ENCODE measurements at places on chromosomes 1 and 21.

GRCh38 chr1:30363031-30363430 lies 360.4 kb downstream of the MATN1 start:
- DNase-seq = no peak

GRCh38 chr21:29557200-29557599 lies 258.5 kb downstream of the BACH1 start:
- DNase-seq = no peak

DNA sequence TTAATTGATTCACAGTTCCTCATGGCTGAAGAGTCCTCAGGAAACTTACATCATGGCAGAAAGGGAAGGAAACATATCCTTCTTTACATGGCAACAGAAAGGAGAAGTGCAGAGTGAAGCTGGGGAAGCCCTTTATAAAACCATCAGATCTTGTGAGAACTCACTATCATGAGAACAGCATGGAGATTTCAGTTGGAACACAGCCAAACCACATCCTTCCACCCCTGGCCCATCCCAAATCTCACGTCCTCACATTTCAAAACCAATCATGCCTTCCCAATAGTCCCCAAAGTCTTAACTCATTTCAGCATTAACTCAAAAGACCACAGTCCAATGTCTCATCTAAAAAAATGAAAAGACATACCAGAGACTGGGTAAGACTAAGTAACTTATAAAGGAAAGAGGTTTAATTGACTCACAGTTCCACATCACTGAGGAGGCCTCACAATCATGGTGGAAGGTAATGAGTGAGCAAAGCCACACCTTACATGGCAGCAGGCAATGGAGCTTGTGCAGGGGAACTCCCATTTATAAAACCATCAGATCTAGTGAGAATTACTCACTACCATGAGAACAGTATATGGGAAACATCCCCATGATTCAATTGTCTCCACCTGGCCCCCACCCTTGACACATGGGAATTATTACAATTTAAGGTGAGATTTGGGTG lies 105.2 kb downstream of the MRPL39 start:
- DNase-seq = peak; percentile 70

DNA sequence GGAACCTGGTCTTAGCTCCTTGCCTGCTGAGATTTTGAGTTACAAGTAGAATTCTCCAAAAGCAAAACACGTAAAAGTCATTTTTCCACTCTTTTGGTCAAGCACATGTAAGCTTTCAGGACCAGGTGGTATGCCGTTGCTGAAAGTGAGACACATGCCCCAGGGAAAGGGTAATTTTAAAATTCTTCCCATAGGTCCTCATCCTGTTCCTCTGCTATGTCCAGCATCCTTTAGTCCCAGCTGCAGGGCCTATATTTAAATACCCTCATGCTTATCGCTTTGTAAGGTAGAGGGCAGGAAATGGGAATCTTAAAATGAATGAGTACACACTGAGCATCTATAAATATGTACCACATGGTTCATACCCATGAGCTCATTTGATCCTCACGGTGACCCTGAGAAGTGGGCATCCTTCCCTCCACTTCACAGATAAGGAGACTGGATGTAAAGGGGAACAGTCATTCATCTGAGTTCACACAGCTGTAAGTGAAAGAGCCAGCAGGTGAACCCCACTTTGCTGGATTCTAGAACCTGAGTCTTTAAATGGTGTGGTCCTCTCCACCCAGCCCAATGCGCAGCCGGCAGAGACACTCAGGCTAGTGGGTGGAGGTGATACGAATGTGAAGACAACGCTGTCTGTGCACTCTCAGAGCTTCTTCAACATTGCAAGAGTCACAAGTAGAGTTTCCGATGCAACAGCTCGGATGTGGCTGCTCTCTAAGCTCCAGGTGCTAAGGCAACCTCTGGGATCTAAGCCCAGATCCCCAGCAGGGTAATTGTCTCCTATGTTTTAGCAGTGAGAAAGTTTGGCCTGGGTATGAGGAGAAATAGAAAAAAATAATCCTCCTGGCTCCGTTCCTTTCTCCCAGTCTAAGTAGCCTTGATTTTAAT lies 163.5 kb downstream of the PLXNA2 start:
- DNase-seq = no peak

DNA sequence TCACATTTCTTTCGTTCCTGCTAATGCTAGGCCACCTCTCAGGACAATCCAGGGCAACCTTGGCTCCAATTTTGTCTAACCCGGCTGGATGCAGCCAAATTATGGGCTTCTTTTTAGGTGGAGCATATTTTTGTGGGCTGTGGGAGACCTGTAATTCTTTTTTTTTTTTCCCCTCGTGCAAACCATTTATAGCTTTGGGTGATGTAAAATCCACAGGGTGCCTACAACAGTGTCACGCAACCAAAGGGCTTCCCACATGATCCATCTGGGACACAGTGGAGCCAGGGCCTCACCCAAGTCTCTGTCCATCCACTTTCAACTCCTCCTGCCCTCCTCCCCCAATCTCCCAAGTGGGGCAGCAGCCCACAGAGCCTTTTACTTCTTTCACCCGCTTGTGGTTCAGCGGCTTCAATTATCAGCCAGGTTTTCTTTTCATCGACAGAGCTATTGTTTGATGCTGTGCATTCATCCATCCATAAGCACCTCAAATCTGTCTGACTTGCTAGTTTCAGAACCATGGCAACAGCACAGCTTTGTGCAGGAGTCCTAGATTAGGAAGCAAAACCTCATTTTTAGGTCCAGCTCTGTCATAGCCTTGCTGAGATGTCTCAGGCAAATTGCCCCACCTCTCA lies 10.0 kb upstream of the OVAAL start:
- DNase-seq = no peak

DNA sequence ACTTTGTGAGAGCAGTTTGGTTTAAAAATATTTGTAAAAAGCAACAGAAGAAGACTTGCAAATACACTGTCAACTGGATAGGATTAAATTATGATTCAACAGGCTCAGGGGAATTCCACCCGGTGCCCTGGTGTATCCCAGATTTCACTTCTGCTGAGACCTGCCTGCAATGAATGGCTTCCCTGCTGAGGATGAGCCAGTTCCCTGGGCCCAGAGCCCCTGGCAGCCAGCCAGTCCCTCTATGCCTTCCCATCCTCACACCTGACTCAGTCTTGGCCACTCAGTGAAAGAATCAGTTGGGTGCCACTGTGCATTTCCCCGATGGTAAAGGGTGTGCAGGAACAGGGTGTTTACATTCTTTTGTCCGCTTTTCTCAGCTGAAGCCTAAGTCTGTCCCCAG lies 64.4 kb downstream of the KCTD3 start:
- DNase-seq = no peak

- no peak for DNase-seq
Measured at GRCh38 chr21:45076245-45076711, 1.9 kb downstream of the ADARB1 start.

DNA sequence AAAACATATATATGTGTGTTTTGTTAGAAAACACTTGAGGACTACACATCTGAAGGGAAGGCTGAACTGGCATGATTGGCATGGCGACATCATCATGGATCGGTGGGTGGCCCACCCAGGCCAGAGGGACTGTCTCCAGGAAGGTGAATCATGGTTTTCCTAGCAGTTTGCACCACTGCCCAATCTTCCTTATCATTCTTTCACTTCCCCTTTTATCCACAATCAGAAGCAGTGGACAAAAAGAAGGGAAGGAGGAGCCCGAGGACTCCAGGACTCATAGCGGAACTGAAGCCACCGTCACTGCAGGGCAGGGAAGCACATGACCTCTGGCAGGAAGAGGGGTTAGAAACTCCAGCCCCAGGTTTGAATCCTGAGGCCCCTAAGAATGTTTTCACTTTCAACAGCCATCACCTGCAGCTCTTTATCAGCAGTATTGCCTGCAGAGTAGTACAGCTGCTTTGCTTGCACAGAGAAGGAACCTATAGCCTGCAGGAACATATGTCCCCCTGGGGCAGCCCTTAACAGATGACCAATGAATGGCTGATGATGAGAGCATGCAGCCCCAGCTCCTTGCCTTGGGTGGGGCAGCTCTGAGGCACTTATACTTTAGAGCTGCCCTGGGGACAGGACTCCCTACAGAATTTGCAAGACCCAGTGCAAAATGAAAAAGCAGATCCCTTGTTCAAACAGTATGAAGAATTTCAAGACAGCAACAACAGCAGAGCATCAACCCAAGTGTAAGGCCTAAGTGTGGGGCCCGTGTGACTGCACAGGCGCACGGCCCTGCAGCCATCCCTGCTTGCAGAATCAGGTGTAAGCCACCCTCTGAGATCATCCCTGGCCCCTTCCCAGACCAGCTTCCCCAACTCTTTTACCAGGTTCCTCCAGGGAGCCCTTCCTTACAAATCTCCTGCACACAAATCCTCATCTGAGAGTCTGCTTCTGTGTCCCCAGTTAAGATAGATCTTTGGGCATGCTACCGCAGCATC lies 241.8 kb upstream of the IRF2BP2 start:
- DNase-seq = no peak

- DNase-seq = no peak
Measured at GRCh38 chr1:76388261-76388660, 313.7 kb downstream of the ST6GALNAC3 start.

GRCh38 chr1:234699795-234700665 lies 90.1 kb upstream of the IRF2BP2 start:
- DNase-seq = peak; percentile 33

DNA sequence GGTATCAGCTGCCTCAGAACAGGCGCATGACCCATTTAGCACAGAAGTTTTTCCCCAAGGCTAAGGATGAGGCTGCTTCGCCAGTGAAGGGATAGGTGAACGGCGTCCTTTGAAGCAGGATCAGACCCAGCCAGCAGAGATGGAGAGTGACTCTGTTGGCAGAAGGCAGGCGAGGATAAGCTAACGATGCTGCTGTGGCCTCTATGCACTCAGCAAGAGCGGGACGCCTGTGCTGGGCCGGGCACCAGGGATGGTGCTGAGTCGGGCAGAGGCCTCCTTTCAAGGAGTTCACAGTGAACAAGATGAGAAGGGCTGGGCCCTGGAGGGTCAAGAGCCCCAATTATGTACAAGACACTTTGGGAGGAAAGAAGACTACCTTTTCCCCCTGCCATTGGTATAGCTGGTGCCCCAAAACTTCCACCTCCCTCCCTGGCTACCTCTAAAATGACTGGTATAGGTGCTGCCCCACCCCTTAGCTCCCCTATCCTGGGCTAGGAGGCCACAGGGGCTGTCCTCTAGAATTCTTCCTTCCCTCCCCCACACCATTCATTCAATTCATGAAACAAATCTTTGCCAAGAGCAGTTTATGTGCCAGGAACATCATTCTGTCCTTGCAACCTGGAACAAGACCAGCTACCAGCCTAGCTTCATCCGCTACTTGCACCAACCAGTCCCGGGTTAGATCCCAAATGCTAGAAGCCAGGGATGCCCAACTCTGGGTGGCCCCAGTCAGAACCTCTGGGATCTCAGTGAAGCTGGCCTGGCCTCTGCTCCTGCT lies 7.5 kb downstream of the XKR8 start:
- no peak for DNase-seq

GRCh38 chr21:25039461-25040380 lies 567.6 kb downstream of the MRPL39 start:
- DNase-seq = no peak

DNA sequence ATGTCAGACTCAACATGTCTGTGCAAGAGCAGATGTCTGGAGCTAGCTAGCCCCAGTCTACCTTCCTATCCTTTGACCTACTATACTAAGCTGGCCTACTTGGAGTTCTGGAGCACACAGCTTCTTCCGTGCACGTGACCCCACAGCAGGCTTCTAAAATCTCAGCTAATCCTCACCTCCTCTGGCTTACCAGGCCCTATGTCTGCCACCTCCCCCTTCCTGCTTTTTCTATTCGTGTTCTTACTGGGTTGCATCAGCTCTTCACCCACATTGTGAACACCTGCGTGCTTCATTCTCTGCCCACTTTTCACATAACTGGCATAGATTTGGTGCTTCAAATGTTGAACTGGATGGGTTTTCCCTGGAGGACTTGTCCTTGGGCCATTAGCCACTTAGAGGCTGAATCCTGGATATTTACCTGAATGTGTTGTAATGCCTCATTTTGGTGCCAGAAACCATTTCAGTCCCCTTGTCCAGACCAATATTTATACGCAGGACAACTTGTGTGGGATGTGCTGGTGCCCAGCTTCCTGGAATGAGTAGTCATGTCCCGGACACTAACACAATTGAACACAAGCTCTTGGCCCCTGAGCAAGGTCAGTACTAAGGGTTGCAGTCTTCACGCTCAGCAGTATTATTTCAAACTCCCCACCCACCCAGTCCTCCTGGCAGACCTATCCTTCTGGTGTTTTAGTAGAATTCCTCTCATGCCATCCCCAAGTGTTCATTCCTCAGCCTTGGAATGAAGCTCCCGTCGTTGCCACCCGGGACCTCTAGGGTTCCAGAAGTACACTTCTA lies 24.0 kb downstream of the TENT5C start:
- DNase-seq = no peak

DNA sequence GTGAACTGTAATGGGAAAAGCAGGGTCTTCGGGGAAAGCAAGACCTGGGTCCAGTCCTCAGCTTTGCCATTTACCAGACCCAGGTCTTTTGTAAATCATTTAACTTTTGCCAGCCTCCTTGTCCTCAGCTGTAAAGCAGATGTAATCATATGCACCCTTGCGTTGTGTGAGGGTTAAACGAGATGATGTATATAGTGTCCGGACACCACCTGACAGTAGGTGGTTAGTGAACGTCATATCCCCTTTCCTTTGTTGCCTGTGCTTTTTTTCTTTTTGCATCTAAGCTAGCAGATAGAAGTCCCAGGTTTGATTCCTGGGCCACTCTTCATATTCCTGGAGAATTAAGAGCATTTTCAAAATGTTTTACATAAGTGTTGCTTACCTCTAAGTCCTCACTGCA lies 28.5 kb downstream of the IL12RB2 start:
- no peak for DNase-seq

DNA sequence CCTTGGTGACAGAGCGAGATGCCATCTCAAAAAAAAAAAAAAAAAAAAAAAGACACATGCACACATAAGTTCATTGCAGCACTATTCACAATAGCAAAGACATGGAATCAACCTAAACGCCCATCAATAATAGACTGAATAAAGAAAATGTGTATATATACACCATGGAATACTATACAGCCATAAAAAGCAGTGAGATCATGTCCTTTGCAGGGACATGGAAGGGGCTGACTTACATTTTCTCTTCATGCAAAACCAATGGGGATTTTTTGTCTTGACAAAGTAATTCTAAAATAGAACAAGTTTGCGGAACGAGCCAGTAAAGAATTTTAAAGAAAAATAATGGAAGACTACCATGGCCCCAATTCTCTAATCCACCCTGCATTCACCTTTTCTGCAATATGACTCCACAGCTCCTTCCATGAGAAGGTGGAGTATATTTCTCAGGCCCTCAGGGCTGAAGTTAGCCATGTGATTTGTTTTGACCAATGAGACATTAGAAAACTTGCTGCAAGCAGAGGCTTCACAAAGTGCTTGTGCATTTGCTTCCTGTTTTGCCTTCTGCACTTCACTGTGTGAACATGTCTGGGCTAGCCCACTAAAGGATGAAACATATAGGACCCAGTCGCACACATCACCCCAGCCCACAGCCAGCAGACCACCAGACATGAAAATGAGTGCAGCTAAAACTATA lies 78.8 kb upstream of the NR5A2 start:
- no peak for DNase-seq

GRCh38 chr21:38861056-38861455 lies 55.3 kb downstream of the ETS2 start:
- no peak for DNase-seq
